Putamen (tissue), 1 donor: ENCODE measurements at places on chromosomes 5 and 9.

GRCh38 chr5:28009576-28009975 lies 971.2 kb upstream of the CDH9 start:
- DNase-seq = no peak

- no peak for DNase-seq
These were observed 25.3 kb upstream of the ANXA2R start for GRCh38 chr5:43065387-43065947.

DNA sequence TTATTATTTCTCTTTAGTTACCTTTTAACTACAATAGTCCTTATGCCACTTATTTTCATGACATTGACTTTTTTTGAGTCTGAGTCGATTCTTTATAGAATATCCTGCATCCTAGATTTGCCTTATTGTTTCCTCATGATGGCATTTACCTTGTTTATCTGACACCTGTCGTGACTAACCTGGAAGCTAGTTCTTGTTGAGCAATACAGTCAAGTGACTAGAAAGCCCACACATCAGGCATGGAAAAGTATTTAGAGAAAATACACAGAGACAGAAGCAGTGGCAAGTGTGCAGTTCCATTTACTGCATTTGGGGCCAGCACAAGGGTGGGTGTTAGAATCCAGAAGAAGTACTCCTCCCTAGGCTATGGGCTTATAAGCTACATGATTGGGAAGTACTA lies 97.8 kb downstream of the ERMP1 start:
- no peak for DNase-seq

- DNase-seq = no peak
These were observed 94.3 kb downstream of the PRKACG start for GRCh38 chr9:68919661-68920060.

DNA sequence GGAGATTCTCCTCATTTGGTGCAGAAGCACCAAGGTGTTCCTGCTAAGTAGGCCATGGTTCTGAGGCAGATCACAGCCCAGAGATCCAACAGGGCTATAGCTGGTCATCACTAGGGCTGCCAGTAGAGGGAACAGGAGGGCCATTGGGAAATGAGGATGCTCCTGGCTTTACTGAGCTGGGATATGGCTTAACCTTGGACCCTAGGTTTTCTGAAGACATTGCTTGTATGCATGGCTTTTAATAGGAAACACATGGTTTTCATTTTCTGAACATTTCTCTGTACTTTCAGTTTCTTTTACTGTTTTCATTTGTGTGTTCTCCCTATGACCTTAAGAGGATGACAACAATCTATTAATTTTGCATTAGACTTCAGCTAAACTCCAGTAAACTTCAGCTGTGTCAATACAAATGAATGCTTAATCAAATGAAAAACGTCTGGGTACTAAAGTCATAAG lies at the start of gene IFNW1:
Gene IFNW1 (minus strand): TSS at position 406 of the 456 bp plus-strand sequence. CDS start 262 bp downstream, at position 144.
- DNase-seq = no peak

DNA sequence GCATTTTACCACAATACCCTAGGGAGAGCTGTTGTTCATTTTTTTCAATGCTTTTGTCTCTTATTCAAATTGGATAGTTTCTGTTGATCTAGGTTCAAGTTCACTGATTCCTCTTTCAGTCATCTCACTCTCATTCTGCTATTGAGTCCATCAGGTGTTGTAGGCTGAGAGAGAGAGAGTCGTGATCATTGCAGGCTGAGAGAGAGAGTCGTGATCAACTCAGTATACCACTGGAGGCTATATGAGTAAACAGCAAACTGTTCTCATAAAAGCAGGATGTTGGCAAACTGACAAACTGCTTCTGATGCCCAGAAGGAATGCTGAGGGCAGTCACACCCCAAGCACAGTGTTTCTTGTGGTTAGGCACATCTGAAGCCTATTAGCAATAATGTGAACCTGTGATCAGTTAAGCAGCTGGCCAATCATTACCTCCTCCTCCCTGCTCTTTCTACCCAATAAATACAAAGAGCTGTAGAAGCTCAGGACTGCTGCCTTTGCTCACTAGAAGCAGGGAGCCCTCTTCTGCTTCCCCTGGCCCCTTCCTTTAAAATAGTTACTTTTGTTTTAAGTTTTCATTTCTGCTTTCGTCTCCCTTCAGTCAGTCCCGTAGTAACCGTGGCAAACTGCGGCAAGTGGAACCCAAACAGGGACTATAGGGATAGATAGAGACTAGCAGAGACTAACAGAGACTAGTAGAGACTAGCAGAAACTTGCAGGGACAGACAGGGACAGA lies 476.1 kb upstream of the ACO1 start:
- DNase-seq = no peak

- no peak for DNase-seq
These were observed 87.3 kb upstream of the GNAQ start for GRCh38 chr9:78118742-78119473.
